Activated CD8-positive, alpha-beta memory T cell treated with anti-CD3 and anti-CD28 coated beads for 1 hour (primary cell): ENCODE measurements at places on chromosomes 5 and 9.

DNA sequence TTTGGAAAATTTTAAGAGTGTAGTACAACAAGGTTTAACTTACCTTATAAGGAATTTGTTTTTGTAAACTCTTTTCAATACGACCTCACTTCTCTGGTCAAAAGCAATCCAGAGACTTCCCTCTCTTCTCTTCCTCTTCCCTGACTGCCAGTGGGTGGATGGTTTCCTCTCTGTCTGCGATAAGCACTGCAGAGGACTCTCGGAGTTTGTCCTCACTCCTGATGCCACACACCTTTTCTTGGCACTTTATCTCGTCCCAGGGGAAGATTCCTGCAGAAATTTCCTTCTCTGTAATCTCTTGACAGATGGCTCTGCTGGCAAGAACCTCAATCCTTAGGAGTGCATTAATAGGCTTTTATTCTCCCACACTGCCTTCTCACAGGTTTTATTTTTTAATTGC lies 641.6 kb downstream of the NR2F1-AS1 start:
- no peak for DNase-seq

DNA sequence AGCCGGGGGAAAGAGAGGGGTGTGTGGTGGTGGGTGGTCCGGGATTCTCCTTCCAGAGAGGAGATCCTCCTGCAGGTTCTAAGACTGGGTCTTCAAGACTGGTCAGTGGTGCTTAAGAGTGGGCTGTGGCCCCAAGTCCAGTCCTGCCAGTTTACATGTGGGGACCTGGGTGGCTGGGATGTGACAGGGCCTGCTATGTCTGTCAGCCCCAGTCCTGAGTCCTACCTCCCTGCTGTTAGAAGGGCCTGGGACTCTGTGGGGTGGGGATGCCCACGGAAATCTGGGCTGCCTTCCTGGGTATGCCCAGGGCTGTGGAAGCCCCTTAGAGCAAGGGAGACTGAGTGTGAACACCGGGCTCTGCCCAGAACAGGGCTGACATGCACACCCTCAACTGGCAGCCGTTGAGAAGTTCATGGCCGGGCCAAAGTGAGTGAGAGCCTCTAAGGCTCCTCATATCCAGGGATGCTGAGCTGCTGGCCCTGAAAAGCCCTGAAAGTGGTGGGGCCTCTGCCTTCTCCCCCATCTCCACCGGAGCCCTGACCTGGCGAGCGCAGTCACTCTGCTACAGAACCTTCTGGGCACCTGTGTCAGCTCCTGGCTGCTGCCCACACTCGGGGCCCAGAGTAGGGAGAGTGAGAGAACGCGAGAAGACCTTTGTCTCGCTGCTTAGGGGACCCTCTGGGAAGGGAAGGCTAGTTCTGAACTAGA lies 1.7 kb downstream of the PHF2 start:
- no peak for DNase-seq

DNA sequence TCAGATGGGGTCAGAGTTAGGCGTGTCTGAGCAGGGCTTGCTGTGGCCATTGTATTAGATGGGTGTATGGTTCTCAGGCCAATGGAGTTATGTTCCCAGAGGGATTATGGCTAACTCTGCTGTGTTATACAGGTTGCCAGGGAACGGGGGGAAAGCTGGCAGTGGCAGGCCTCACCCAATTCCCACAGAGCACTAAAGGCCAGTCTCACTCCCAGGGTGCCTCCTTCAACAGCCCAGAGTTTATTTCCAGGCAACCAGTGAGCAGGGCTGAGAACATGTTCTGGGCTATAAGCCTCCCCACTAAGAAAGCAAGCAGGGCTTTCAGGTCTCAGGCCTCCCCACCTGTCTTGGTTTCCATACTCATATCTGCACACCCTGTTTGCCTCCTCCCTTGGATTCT lies 597.9 kb downstream of the ZNF608 start:
- DNase-seq: no peak

DNA sequence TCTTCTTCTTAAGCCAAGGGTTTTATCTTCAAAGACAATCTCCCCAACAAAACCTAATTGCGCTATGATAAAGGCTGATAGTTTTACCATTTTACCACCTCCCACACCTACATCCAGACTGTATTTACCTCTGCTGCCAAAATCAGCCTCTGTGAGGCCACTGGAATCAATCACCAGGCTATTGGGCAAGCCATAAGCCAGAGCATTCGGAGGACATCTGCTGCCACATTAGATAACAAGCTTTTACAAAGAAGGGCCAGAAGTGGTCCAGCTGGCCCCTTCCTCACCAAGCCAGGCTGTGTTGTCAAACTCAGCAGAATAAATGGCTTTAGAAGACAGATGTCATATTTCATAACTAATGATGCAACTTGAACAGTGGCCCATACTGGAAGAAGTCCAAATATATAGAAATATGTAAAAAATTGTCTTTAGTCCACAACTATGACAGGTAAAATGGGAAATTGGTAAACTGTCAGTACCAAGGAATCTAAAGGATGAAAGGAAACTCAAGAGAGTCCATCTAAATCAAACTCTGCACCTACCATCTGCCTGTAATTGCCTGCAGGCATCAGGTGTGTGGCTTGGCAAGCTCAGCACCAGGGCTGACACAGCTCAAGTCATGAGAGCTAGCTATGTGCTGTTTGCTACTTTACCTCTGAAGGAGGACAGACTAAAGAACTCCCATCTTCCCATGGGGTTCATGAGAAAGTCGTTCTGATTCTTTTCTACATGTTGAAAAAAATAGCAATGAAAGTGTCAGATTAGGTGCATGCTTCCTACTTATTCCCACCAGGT lies 16.1 kb downstream of the SLC45A2 start:
- no peak for DNase-seq

- no peak for DNase-seq
These were observed 33.8 kb upstream of the SLC6A3 start for GRCh38 chr5:1479066-1479465.

DNA sequence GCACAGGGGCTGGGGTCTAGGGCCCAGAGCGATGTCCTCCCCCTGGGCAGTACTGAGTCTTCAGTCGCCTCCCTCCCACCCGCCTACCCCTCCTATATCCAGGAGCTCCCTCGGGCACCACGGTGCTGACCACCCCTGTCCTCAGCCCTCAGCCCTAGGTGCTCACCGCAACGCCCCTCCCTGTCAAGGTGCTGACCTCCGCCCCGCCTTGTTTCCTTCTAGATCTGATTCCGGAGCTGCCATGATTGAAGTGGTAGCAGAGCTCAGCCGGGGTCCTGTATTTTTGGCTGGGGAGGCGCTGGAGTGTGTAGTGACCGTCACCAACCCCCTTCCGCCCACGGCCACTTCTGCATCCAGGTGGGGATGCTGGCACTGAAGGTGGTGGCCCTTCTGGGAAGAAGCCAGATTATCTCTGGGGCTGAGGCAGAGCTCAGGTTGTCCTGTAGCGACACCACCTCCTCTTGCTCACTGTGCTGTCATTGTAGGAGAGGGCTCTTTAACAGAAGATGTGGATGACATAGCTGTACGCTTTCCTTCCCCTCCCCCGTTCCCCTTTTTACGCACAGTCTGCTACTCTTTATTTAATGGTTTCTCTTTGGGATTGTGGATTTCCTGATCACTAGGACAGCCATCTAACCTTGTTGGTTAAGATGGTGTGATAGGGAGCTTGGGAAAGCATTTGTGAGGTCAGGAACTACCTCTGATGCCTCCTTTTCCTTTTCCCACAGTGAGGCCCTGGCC lies 598 bp downstream of the RGP1 start:
- DNase-seq: peak; percentile 30

DNA sequence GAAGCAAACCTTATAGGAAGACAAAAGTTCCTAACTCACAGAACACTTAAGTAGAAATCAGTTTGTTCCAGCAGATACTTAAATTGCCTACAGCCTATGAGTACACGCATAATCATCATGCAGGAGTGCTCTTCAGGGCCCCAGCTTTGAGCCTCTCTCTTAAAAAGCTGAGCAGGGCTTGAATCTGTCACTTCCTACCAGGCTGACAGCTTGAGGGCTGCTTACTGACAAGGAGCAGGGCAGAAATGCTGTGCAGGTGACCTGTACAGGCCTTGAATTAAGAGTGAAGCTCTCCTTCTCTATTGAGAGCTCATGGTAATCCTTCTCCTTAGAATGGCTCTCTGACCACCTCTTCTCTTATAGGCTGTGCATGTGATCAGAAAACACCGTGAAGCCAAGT lies 66.5 kb upstream of the MAST4 start:
- DNase-seq: no peak

DNA sequence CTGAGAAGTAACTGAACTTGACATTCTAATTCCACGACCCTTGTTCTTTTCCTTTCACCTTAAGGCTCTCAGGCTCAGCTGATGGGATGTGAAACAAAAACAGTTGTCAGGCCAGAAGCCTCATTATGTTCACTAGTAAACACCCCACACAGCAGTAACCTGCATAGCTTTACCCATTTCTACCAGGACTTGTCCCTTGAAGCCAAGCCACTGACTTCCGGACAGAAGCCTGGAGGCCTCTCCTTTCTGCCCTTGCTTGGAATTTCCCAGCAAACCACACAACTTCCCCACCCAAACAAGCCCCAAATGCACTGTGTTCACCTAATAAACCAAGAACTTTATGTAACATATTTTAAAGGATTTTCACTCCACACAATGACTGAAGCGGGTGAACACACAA lies 19.6 kb downstream of the PRUNE2 start:
- no peak for DNase-seq

DNA sequence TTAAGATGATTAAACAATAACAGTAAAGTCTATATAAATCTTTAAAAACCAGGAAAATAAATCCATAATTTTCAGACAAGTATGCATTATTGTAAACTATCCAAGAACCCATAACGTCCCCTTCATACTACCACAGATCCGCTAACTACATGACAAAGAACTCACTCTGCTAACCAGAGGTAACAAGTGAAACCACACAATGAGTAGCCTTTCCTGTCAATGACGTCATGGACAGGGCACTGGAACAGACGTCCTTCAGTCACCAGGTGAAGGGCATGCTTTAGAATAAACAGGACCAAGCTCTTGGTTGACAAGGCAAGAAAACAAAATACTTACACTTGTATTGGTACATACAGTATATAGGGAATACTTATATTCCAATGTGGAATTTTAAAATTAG lies 45.2 kb downstream of the RNF130 start:
- no peak for DNase-seq

GRCh38 chr9:93058355-93059010 lies at the start of gene SUSD3:
Gene SUSD3 (plus strand): TSS chr9:93058701. CDS start chr9:93058743, 42 bp downstream.
- peak; percentile 48 for DNase-seq

- no peak for DNase-seq
These were observed 51.9 kb upstream of the ZSWIM6 start for GRCh38 chr5:61280205-61280604.

- no peak for DNase-seq
These were observed 164.7 kb downstream of the GNAQ start for GRCh38 chr9:77866878-77867277.

DNA sequence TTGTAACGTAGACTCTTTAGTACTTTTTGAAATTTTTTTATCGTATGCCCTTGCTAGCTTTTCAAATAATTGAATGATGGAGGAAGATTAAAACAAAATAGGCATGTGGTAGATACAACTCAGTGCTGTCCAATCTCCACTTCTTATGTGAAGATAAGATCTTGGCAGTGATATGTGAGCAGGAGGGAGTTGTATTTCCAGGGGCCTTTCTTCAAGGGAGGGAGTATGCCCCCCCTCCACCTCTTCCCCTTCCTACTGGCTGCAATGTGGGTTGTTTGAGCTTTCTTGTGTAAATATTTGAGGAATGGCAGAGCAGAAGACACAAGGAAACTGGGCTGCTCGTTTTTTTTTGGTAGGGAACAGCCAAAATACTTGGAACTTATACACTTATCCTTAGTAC lies 374.9 kb downstream of the PSAT1 start:
- DNase-seq: no peak

DNA sequence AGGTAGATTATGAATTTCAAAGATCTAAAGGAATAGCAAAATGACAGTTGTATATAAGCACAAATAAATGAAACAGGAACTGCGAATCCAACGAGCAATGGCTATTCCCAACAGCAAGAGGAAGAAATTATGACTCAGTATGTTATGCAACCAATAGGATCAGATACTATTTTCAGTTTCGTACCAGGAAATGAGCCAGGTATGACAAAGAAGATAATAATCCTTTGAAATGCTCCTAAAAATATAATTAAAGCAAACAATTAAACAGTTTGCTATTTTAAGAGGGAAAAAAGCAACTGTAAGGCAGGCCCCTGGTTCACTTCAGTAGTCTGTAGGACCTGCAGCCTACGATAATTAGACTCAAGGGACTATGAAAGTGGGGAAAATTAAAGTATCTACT lies 58.9 kb downstream of the AUH start:
- no peak for DNase-seq

- no peak for DNase-seq
These were observed 168.1 kb downstream of the PDE4D start for GRCh38 chr5:59725392-59725767.

DNA sequence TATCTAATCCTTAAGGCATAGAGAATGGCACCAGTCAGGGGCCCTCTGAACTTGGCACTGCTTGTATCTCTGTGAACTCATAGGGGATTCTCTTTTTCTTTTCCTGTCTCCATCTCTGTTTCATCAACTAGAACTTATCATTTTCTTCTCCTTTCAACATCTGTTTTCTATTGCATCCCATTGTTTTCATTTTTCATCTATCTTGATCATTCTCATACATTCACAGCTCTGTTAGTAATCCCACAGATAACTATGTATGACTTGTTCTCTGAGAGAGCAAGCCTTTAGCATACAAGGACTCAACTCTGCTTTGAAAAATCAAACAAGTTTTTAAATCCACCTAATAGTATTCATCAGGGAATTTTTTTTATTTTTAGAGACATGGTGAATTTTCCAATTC lies 264.3 kb downstream of the ARRDC3 start:
- DNase-seq: no peak

GRCh38 chr5:171709930-171710329 lies 75.7 kb upstream of the SMIM23 start:
- no peak for DNase-seq

GRCh38 chr9:34884747-34885189 lies 73.3 kb upstream of the PHF24 start:
- no peak for DNase-seq

- no peak for DNase-seq
These were observed 373 bp downstream of the ADAMTS12 start for GRCh38 chr5:33891446-33891787.

GRCh38 chr9:76502746-76503145 lies 43.8 kb downstream of the GCNT1 start:
- DNase-seq: no peak

GRCh38 chr5:14185326-14186058 lies 42.4 kb downstream of the TRIO start:
- no peak for DNase-seq
